Omental fat pad (tissue), 4 donors: ENCODE measurements at places on chromosomes 2 and 18. TPM values are rescaled to one million over a fixed set of nuclear protein-coding genes. Genes with fewer than 3 reads are reported as not detected.

The SPC25 gene
- not detected for total RNA-seq

The CD226 gene
- total RNA-seq: 4.3 TPM

The CIB4 gene
- not detected for total RNA-seq

The EFEMP1 gene
- total RNA-seq: 672 TPM

The CD207 gene
- not detected for total RNA-seq

The HOXD12 gene
- not detected for total RNA-seq

The GREB1 gene
- total RNA-seq: 5.3 TPM

GRCh38 chr2:16375981-16376380 lies 289.7 kb downstream of the CYRIA start:
- DNase-seq: no peak

- DNase-seq: no peak
These were observed 181.8 kb downstream of the AGPS start for GRCh38 chr2:177574356-177574755.

GRCh38 chr2:20972792-20973565 lies 70.9 kb downstream of the APOB start:
- no peak for DNase-seq

DNA sequence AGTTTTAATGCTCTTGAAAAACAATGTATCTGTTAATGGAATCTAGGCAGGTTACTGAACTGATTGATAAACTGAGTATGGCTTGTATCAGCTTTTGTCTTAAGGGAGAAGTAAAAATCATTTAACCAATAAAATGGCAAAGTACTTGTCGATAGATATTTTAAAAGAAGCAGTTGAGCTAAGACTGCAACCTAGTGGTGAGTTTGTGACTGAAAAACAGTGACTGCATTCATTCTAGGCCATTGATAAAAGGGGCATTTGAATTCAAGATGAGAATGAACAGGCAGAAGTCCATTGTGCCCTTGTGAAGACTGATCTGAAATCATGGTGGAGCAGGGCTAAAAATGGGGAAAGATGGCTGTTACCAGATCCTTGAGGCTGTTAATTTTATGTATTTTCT lies 59.4 kb upstream of the MSTN start:
- DNase-seq: no peak

GRCh38 chr2:240503848-240504247 lies 53.9 kb downstream of the ANKMY1 start:
- peak; percentile 18 for DNase-seq

- no peak for DNase-seq
These were observed 172.3 kb downstream of the PRKCE start for GRCh38 chr2:45823723-45824206.

GRCh38 chr2:207238831-207239701 lies 73.3 kb upstream of the KLF7 start:
- peak; percentile 66 for DNase-seq

DNA sequence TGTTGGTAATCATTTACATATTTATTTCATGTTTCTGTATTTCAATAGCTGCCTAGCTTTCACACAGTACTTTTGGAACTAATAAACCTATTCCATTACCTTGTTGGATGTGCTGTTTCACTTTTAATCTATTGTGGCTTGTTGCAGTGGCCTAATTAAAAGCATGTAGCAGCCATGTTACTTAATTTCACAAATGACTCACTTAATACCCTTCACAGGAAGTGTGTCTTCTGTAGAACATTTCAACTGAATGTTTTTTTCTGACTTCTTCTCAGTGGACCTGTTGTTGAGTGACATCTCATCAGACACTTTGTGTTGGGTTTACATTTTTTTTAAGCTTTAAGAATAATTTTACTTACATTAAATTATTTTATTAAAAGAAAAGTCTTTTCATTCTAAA lies 260.5 kb upstream of the THUMPD2 start:
- DNase-seq: no peak

GRCh38 chr18:9803698-9804516 lies 81.9 kb upstream of the TXNDC2 start:
- DNase-seq: no peak

DNA sequence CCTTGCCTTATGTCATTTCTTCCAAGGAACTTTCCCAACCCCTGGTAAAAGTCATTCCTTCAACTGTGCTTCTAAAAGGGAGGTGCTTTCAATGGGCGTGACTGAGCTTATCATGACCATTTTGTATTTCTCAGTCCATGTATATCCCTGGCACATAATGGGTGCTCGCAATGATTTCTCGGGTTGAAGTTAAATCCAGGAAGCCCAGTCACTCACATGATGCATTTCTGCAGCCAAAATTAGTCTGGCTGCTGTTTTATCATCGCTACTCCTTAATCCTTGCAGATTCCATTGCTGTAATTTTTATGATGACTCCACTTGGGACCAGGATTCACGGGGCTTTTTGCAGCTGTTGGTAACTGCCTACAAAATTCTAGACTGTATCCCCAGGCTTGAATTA lies 25.9 kb upstream of the RFX8 start:
- no peak for DNase-seq

GRCh38 chr18:48742304-48742703 lies 203.5 kb downstream of the CTIF start:
- DNase-seq: no peak

GRCh38 chr2:171878481-171878993 lies 15.5 kb downstream of the SLC25A12 start:
- no peak for DNase-seq

GRCh38 chr2:143558665-143559064 lies 429.4 kb downstream of the ARHGAP15 start:
- no peak for DNase-seq

DNA sequence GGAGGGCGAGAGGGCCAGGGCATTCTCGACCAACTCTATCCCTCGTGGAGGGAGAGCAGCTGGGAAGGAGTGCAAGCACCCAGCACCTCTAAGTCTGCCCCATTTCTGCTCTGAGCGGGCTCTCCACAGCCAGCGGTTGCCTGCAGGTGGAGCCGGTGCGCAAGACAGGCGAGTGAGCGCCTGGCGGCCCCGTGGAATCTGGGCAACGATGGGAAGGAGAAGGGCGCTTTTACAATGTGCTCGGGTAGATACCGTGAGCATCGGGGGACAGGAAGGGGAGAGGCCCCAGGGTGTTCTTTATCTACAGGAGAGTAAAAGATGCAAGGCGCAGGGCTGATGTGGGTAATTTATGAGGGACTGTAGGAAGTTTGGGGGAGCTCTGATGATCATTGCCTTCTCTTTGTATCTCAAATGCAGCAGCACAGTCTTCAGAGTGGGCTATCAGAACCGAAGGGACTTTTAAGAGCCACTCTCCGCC lies 867 bp upstream of the TTL start:
- peak; percentile 55 for DNase-seq

DNA sequence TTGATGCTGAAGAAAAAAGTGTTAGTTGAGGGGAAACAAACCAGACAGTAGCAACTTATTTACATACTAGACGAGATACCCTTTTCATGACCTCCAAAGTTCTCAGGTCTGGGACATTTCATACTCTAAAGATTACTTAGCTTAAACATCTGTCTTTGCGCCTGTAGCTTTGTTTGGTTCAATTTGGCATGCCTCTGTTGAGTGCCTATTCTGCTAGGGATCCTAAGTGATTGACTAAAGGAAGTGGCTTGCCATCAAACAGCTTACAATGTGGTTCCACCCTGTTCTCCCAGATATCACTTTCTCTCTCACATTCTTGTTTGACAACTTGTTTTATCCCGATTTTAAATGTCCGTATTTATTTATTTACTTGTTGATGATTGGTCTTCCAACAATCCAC lies 488.8 kb downstream of the PARD3B start:
- no peak for DNase-seq

GRCh38 chr2:132979339-132980093 lies 309.5 kb upstream of the LYPD1 start:
- DNase-seq: no peak

GRCh38 chr2:230441227-230441897 lies 25.4 kb downstream of the SP100 start:
- DNase-seq: no peak

- no peak for DNase-seq
These were observed 43.2 kb upstream of the PSME4 start for GRCh38 chr2:54013996-54014395.

DNA sequence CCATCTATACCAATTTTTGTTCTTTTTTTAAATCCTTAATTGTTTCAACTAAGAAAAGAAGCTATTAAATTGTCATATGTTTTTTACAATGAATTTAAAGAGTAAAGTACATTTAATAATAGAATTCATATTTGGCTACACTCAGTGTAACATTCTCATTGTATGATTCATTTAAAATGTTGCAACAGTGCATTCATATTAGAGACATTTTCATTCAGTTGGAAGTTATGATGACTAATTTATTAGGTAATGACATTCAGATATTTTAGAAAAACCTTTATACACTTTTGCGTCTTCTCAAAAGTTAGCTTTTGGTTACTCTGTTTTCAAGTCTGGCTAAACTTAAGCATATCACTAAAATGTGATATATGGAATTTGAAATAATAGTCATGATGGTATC lies 887.5 kb upstream of the NRXN1 start:
- no peak for DNase-seq

DNA sequence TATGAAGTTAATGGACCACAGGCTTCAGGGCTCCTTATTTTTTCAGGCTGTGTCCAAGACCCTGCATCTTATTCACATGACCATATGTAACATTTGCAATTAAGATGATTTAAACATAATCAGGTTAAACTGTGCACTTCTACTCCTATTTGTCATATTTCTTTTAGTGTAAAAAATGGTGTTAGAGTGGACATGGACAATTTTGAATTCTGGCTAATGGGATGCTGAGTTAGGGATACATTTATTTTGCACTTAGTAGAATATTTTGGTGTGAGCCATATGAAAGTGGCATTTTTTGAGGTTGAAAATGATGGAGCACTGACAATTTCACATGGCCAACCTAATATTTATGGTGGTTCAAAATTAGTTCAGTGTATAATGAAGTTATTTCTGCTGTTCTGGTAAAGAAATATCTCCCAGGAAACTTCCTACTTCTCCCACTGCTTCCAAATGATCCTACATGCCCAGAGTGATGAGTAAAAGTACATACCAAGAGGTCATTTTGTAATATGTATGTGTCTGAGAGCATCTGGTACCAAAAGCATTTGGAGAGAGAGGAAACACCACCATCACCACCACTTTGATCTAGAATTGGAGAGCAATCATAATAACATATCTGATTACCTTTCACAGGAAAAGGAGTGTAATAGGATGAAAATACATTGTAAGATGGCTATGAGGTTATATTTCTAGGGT lies 36.0 kb downstream of the GULP1 start:
- DNase-seq: no peak

- no peak for DNase-seq
These were observed 48.4 kb downstream of the HK2 start for GRCh38 chr2:74882299-74882687.

DNA sequence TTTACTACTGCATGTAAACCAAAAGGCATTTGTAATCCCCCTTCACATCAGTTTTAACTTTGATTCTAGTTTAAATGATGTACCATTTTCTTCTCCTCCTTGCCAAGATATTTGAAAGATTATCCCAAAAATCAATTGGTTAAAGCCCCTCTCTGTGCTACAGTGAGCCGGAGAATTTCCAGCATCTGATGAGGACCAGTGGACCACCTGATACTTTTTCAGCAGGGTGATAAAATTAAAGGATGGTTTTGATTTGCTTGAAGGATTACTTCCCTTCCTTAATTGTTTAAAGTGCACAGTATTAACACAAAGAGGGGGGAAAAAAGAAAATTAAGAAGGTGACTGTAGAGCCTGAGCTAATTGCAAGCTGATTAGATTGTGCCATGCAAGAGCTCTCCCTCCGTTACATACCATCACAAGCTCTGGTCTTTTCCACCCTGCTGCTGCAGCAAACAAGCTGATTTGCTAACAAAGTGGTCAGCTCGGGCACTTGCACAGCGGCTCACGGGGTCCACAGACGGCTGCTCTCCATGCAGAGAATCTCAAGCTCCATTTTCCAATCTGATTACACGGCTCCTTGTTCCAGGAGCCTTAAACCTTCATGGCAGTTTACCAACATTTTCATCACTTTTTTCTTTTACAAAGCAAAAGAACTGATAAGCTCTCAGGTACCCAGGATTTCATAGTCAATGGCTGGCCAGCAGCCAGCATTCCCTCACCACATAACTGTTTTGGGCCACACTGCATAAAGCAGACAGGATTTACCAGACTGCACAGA lies 22.1 kb downstream of the FIGN start:
- DNase-seq: no peak

DNA sequence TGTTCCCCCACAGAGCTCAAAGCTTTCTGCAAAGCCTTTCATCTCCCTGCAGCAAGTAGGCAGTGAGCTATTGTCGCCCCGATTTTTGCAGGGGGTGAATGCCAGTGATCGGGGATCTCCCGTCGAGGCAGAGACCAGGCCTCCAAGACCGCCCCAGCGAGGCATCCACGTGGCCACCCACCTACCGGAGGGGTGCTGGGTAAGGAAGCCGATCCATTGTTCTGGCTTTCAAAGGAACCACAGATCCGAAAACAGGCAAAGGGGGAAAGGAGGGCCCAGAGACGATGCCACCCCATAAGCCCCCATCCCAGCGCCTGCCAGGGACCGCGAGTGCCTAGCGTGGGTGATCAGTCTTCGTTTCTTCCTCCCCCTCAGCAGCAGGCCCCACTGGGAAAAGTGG lies 2.4 kb downstream of the ADRA2B start:
- no peak for DNase-seq

- DNase-seq: no peak
These were observed 47.9 kb upstream of the KCNF1 start for GRCh38 chr2:10863837-10864236.
